Effector memory CD4-positive, alpha-beta T cell (primary cell): ENCODE measurements at places on chromosomes 1 and 21.

DNA sequence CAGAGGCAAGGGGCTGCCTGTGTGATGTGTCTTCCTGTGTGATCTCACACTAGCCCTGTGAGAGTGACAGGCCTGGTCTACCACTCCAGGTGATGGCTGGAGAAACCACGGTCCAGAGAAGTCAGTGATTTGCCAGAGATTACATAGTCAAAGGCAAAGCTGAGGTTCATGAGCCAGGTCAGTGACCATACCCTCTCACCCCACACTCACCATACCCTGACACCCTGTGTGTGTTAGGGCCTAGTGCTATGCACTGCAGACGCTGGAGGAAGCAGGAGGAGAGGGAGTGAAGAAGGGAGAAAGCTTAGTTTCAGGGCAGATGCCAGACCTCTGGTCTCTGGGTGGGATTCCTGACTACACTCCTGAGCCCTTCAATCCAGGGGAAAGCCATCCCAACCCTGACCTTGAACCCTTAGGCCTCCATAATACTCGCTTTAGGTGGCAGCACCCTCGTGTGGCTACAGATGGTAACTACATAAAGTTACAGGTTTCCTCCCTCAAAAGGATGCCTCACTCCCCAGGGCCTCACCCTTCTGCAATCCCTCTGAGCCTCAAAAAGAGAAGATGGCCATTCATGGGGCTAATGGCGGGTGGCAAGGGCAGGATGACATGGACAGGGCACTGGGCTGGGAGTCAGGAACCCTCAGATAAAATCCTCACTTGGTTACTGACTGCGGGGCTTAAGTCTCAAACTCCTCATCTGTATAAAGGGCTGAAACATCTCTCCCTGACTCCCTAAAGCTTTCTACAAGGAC, 20.8 kb upstream of the SDC3 start:
- DNase-seq = no peak

DNA sequence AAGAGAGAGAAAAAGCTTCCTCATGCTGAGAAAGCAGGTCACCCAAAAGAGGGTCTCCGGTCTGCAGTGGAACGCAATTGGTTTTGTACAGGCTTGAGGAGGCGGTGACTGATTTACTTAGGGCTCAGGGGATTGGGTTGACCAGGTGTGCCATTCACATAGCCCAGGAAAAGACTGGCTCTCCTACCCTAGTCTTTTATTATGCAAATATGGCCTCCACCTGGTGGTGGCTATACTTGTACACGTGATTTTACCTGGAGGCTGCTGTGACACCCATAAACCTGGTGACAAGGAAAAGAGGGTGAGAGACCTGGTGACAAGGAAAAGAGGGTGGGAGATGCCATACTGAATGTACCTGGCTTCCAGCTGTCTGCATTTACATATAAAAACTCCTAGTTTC, 49.9 kb downstream of the DNTTIP2 start:
- DNase-seq = no peak

- no peak for DNase-seq
Observed at GRCh38 chr1:12336413-12336812, 106.6 kb downstream of the VPS13D start.

- DNase-seq = no peak
Observed at GRCh38 chr1:53654216-53655210, 84.5 kb downstream of the GLIS1 start.

GRCh38 chr1:158496374-158496773, 24.4 kb downstream of the OR10R2 start:
- no peak for DNase-seq

- DNase-seq = no peak
Observed at GRCh38 chr1:94178901-94179300, 58.0 kb upstream of the ABCA4 start.

- DNase-seq = no peak
Observed at GRCh38 chr1:50474859-50475809, 51.9 kb upstream of the DMRTA2 start.

DNA sequence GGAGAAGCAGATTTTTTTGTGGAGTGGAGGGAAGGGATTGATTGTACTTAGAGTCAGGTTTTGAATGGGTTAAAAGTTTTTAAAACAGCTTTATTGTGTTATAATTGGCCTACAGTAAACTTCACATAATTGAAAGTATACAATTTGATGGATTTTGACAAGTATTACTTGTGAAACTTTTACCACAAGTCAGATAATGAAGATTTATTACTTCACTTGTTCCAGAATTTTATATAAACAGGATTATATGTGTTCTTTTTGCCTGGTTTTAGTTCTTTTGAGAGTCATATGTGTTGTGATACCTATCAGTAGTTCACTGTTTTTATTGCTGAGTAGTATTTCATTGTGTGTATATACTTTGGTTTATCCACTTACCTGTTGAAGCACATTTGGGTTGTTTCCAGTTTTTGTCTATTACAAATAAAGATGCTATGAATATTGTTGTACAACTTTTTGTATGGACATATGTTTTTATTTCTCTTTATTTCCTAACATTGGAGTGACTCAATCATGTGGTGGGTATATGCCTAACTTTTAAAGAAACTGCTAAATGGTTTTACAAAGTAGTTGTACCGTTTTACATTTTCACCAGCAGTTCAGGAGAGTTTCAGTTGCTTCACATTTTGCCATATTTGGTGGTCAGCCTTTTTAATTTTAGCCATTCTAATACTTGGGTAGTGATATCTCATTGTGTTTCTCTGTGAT, 71.0 kb downstream of the DYRK1A start:
- DNase-seq = no peak
